LoVo (cell line): ENCODE measurements at places on chromosomes 6 and 20.

GRCh38 chr6:80872199-80872950 is 765.9 kb downstream of the BCKDHB start:
- DNase-seq, result no peak

- no peak for DNase-seq
Measured at GRCh38 chr6:41801380-41801779, 13.9 kb downstream of the TOMM6 start.

GRCh38 chr20:63116412-63117106 is 99.4 kb downstream of the YTHDF1 start:
- peak; percentile 11 for DNase-seq

DNA sequence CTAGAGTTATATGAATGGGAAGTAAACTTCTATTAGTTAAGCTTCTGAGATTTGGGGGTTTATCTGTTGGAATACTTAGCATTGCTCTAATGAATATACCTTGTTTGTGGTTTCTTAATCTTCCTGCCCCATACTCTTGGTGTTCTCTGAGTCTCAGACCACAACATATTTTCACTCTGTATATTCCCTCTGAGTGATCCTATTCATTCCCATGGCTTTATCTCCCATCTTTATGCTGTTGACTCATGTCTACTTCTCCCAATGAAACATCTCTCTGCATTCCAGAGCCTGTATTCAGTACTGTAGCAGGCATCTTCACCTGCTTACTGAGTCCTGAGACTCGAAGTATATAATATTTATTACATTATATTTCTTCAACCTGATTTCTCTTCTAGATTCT is 283.7 kb upstream of the MAP3K7 start:
- DNase-seq, result no peak

GRCh38 chr20:62550087-62550632 is 74.4 kb upstream of the GATA5 start:
- DNase-seq, result no peak
